MG63 (cell line): ENCODE measurements at places on chromosomes 7 and 10. TPM values are rescaled to one million over a fixed set of nuclear protein-coding genes. Genes with fewer than 3 reads are reported as not detected.

- no peak for DNase-seq
These were observed 370.8 kb downstream of the PLXNA4 start for GRCh38 chr7:132205509-132205908.

DNA sequence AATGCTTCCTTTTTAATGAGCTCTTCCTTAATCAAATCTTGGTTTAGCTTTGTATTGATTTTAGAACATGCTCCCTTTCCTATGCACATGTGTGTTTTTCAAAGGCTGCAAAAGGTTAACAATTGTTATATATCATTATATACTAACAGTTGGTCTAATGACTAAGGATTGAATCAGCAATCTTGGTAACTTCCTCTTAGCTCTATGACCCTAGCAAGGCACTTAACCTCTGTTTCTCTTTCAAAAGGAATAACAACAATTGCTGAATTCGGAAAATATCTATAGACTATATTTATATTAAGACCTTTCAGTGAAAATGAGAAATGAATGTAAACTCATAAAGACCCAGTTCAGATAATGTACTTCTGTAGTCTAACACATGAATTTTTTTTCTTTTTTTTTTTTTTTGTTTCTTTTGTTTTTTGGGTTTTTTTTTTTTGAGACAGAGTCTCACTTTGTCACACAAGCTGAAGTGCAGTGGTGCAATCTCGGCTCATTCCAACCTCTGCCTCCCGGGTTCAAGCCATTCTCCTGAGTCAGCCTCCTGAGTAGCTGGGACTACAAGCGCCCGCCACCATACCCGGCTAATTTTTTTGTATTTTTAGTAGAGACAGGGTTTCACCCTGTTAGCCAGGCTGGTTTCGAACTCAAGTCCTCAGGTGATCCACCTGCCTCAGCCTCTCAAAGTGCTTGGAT lies 48.8 kb downstream of the HOXA1 start:
- DNase-seq = peak; percentile 34

The SLK gene
- 19.0 and 31.0 TPM in 2 replicates for total RNA-seq

The CD36 gene
- not detected in 2 replicates for total RNA-seq

DNA sequence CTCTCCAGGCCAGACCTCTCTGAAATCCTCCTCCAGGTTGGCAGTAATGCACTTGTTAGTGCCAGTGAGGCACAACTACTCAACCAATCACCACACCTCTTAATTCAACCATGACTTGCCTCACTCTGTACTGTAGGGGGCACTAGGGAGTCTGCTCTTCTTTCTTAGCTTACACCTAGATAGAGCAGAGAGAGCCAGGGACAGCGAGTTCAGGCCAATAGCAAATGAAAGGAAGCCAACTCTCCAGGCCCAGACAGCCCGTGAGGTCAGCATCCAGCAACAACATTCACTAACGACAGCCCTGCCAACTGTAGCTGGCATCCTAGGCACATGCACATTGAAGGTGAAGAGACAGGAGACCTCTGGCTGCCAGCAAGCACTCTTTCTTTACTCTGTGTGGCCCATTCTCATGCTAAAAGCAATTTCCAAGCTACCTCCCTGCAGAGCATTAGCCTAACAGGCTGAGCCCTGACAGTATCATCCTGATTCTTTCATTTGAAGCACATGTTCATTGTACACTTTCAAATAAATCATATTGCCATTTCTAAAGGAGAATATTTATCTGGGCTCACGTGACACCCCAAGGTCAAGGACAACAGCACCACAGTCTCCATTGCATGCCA lies 136.3 kb downstream of the DPY19L1 start:
- no peak for DNase-seq

The AGR3 gene
- not detected in 2 replicates for total RNA-seq

GRCh38 chr10:44978570-44979280 lies at the start of gene DEPP1:
DEPP1 (minus strand) TSS chr10:44978809; CDS start chr10:44978030, 779 bp downstream.
- peak; percentile 89 for DNase-seq

The KIAA1549 gene
- 0.57 and 1.1 TPM in 2 replicates for total RNA-seq

GRCh38 chr10:123136221-123136805 lies 543 bp downstream of the HMX3 start:
- DNase-seq = peak; percentile 39

DNA sequence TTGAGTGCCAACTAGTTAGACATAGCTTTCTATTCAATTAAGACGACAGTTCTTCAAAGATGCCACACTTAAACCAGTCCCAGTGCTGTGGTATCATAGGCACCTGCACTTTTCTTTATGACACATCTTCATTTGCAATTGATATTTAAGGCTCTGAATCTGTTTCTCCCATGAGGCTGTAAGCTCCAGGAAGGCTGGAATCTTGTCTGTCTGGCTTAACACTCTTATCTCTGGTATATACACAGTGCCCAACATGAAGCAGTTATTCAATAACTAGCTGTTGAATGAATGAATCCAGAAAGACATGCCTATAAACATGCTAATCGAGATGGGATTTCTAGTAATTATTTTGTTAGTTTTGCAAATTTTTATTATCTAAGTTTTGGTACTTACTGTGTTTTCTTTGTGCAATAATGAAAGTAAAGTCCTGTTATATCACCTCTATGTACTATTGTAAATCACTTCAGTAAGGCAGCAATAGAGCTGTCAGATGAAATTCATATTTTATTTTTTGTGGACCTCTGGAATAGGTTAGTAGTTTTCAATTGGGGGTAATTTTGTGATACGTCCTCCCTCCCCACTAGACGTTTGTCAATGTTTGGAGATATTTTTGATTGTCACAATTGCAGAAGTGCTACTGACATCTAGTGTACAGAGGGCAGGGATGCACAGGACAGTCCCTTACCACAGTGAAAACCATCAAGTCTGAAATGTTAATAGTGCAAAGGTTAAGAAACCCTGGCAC lies 51.3 kb upstream of the STEAP4 start:
- DNase-seq = no peak

DNA sequence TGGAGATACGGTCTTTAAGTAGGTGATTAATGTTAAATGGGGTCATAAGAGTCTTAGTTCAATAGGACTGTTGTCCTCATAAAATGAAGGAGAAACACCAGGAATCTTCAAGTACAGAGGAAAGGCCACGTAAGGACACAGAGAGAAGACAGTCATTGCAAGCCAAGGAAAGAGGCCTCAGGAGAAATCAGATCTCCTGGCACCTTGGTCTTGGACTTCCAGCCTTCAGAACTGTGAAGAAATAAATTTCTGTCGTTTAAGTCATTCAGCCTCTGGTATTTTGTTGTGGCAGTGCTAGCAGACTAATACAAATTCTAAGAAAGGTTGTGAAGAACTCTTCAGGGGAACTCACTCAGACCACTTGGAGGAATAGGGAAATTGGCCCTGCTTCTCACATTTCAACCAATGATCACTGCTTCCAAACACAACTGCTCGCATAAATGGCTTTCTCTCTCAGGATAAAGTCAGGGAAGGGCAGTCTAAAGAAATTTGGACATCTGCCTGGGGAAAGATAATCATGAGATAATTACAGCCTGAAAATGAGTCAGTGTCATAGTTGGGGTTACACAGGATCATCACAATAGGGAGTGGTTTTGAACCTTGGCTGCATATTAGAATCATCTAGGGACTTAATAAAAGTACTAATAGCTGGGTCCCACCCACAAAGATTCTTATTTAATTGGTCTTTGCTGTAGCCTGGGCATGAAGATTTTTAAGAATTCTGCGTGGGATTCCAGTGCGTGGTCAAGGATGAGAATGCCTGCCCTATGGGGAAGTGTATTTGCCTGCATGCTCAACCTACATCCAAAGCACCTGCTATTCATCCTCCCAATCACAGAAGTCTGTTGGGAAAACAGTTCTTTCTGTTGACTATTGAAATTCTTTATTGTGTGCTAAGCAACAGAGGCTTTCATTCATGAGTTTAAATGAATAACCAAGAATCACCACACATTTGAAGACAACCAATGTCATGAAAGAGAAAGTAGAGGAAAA lies 310.6 kb upstream of the PLXDC2 start:
- DNase-seq = no peak

- DNase-seq = no peak
These were observed 366.5 kb upstream of the SEMA3C start for GRCh38 chr7:81285142-81285871.

DNA sequence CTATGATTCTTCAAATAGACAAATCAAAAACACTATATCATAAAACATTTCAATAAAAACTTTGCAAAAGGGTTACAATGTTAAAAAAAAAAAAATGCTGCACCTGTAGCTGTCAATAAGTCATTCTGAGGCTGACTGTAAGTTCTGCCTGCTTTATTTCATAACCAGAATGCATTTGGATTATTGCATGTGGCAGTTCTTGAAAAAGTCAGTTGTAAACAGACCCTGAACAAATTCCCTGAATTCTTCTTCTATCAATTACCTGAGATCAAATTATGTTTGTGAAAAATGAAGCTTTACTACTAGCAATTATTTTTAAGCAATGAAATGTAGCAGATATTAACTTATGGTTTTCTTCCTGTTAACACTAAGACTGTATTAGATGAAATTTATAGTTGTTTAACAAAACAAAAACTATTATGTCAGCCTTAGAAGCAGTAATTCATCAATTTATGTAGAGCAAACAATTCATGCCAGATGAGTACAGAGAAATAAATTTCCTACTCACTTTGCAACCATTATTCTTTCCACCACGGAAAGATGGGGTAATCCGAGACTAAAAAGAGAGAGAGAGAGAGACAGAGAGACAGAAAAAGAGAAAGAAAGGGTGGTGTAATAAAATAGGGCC lies 107.8 kb downstream of the SFMBT2 start:
- no peak for DNase-seq

The ZNF365 gene
- 0.89 and 1.5 TPM in 2 replicates for total RNA-seq

The MUC12 gene
- total RNA-seq = not detected in 2 replicates
